ENCODE measurements at places on chromosomes 7 and 10. TPM values are rescaled to one million over a fixed set of nuclear protein-coding genes. Genes with fewer than 3 reads are reported as not detected.

ADAM22 gene
- polyA plus RNA-seq = 0.07 TPM

AFAP1L2 gene
- polyA plus RNA-seq = not detected

TRIM4 gene
- 18.8 TPM for polyA plus RNA-seq

HYAL4 gene
- not detected for polyA plus RNA-seq

PHYHIPL gene
- not detected for polyA plus RNA-seq

SAMD9 gene
- polyA plus RNA-seq = 1.5 TPM

MUC12 gene
- polyA plus RNA-seq = 0.73 TPM

BAMBI gene
- 13.2 TPM for polyA plus RNA-seq
